Activated effector memory CD4-positive, alpha-beta T cell treated with Interleukin-2 at 50 U/mL for 16 hours (primary cell): ENCODE measurements at places on chromosomes 7 and 10.

GRCh38 chr10:113222207-113222606, 272.2 kb downstream of the TCF7L2 start:
- no peak for DNase-seq

GRCh38 chr7:35988818-35989217, 164.2 kb upstream of the EEPD1 start:
- no peak for DNase-seq

GRCh38 chr7:33062023-33062781, at the start of gene NT5C3A:
Gene NT5C3A, minus strand, starts transcription at chr7:33062776. Its CDS starts 71 bp downstream, at chr7:33062705.
- peak; percentile 8 for DNase-seq

- no peak for DNase-seq
These were observed 9.7 kb downstream of the MINDY4 start for GRCh38 chr7:30780941-30781340.

DNA sequence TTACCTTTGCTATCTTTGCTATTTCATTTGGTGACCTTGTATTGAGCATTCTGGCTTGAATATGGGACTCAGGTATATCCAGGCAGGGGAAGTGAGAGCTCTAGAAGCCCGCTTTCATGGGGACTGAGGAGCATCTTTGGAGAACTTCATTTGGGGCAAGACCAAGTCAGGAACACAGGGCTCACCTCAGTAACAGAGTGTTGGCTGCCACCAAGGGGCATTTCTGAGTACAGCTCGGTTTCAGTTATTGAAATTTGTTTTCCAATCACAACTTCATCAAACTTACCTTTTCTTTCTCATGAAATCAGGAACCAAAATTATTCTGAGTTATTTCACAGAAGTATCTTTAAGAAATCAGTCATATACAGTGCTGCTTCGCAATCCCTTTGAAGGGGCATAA, 337.2 kb downstream of the C7orf25 start:
- DNase-seq, result no peak

GRCh38 chr7:151759591-151760042, 117.3 kb downstream of the PRKAG2 start:
- DNase-seq, result peak; percentile 27

DNA sequence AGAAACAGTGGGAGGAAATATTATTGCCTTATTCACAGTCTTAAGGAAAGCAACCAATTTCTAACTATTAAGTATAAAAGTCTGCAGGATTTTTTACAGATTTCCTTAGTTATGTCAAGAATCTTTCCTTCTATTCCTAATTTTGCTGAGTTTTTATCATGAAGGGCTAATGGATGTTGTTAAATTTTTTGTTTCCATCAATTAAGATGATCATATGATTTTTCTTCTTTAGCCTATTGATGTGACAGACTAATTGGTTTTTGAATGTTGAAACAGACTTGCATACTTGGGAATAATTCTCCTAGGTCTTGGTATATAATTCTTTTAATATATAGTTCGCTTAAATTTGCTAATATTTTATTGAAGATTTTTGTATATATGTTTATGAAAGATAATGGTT, 569.1 kb upstream of the KCND2 start:
- DNase-seq, result no peak

DNA sequence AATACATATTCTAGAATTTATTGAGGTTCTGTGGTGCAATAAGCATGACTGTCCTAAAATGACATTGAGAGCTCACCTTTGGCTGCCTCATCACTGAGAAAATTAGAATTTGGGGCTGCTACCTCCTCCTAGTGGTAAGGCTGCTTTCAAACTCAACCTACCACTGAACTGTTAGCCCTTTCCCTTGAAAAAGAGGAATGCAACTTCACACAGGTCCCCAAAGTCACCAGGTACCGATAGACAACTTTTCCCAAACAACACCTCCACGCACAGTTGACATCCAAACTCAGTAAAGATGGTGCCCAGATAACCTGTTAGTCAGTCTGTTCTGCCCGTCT, 75.9 kb upstream of the SCIN start:
- no peak for DNase-seq
